ENCODE measurements at places on chromosomes 3 and 15.

- no peak for DNase-seq
Observed at GRCh38 chr3:73657186-73657585, 32.4 kb upstream of the PDZRN3 start.

DNA sequence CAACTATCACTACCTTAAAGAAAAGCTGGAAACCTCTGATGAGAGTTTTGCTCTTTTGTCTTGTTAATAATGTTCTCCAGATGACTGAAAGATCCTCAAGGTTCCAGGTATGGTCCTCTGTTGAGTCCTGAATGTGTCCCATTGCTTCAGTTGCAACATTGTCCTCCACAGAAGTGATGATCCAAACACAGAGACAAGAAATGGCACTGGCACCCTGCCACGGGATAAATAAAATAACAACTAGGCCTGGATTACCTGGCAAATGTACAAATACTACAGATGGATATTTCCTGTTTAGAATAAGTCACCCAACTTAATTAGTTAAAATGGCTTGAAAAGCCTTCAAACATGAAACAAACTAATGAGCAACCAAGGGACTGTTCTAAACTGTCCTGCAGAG, 58.3 kb downstream of the EIF3J start:
- DNase-seq: no peak

GRCh38 chr3:195003006-195003892, 267.7 kb downstream of the XXYLT1 start:
- no peak for DNase-seq

- no peak for DNase-seq
Observed at GRCh38 chr3:159616234-159616825, 372.3 kb upstream of the IL12A start.

DNA sequence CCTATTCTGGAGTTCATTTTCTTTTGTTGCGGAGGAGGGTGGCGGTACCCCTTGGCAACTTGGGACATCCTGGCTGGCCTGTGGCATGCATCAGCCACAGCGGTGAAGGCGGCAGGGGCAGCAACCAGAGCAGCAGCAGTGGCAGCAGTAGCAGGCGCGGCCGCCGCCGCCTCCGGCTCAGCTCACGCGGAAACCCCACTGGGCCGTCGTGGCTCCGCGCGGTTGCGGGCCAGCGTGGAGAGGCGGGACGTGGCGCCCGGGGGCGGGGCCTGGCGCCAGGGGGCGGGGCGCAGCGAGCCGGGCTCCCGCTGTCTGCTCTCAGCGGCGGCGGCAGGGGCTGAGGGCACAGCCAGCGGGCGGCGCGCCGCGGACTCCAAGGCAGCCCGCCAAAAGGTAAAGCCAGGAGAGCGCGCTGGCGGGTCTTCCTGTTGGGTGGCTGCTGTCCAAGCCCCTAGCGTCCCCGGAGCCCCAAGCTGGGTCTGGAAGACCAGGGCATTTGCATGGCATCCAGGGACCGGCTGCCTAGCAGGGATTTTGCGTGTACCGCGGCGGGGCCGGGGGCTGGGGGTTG, 334.4 kb upstream of the THRB start:
- DNase-seq: peak; percentile 19

DNA sequence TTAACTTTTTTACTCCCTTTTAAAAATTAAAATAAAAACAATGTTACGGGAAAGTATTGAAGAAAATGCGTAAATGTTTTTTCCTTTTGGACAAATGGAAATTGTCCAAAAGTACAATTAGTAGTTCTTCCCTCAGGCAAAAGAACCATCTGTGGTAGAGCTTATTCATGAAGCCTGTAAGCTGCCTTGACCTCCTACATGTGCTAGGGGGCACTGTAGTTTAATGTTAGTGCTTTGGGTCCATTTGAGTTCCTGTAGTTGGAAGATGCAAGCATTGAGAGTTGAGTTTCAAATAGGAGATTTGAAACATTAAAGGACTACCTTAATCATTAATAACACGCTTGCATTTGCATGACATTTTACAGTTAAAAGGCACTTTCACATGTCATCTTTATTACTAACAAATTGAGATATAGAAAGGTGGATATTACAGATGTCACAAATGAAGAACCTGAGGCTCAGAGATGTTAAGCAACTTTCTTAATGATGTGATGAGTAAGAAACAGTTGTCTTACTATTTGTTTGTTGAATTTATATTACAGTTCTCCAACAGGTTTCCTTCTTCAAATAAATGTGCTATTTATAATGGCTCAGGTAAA, 1.8 kb upstream of the ZNF385D start:
- peak; percentile 32 for DNase-seq

DNA sequence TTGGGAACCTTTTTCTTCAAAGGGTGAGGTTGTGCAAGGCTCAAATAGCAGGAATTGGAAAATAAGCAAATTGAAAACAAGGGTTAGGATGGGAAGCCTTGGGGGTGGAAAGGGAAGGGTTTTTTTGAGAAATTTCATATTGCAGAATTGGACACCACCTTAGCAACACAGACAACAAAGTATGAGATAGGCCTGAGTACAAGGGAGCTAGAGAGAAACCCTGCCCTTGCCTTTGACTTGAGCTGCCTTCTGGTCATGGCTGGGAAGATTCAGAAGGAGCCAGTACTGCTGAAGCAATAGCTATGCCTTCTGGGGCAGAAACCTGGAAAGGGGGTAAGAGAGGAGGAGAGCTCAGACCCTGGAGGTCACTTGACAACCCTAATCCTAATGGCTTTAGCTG, 445.6 kb downstream of the ERC2 start:
- DNase-seq: no peak

GRCh38 chr15:36599620-36600433, 20.4 kb downstream of the CDIN1 start:
- DNase-seq: no peak

- no peak for DNase-seq
Observed at GRCh38 chr15:73681063-73681462, 3.1 kb upstream of the CD276 start.

DNA sequence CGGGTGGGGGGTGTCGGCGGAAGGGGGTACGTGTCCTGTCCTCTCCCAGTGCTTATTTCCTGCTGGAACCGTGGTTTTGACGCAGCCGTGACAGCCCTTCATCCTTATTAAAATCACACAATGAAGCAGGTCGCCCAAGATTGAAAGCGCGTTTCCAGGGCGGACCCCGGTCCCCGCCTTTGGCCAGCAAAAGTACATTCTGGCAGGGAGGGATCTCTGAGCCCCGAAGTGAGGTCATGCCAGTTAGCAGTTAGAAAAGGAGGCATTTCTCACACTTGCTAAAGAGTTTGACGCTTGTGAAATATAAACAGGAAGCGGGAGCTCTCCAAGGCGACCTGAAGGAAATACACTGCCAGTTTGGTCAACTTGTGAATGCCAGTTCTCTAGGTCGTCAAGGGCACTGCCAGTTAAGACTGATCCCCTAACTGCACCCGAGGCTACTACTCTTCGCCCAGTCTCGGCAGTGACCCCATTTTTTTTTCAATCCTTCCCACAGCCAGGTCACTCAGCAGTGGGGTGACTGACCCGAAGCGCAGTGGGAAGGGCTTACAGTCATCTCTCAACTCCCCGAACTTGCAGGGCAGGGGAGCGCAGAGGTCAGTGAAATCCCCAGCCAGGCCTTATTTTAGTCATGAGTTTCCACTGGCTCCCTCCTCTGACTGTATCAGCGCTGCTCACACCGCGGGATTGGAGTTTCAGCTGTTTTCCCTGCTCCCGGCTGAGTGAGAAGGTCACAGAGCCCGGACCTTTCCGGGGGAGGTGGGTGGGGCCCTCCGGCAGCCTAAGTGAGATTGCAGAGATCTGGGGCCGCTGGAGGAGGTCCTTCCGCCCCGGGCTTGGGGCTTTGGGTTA, 2.0 kb upstream of the BHLHE40 start:
- peak; percentile 75 for DNase-seq

- DNase-seq: no peak
Observed at GRCh38 chr3:13712682-13713180, 163.8 kb downstream of the FBLN2 start.

DNA sequence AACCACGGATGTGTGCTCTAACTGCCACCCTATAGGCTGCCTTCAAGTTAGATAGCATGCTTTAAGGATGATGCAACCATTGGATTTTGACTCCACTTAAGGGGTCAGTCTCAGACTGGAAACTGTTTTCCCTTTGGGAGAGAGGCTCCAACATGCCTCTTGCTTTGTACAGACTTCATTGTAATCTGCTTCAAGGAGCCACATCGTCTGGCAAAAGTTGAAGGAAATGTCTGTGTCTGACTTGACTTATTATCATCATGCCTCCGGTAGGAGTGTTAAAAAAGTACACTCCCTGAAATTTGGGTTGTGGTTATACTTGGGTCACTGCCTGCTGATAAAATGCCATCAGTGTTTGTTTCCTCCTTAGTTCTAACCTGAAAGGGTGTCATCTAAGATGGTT, 245.4 kb upstream of the CDIN1 start:
- no peak for DNase-seq

DNA sequence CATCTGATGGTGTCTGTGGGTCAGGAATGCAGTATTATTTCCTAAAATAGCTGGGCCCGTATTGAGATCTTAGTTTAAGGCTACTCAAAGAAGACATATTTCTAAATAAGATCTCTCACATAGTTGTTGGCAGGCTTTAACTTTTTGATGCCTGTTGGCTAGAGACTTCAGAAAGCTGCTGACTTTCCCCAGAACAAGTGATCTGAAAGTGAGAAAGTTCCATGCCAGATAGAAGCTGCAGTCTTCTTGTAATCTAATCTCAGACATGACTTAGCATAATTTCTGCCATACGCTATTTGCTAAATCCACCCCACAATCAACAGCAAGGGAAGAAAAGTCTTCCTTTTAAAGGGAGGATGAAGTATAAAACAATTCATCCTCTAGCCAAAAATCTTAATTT, 867.1 kb downstream of the IGSF11 start:
- DNase-seq: no peak

DNA sequence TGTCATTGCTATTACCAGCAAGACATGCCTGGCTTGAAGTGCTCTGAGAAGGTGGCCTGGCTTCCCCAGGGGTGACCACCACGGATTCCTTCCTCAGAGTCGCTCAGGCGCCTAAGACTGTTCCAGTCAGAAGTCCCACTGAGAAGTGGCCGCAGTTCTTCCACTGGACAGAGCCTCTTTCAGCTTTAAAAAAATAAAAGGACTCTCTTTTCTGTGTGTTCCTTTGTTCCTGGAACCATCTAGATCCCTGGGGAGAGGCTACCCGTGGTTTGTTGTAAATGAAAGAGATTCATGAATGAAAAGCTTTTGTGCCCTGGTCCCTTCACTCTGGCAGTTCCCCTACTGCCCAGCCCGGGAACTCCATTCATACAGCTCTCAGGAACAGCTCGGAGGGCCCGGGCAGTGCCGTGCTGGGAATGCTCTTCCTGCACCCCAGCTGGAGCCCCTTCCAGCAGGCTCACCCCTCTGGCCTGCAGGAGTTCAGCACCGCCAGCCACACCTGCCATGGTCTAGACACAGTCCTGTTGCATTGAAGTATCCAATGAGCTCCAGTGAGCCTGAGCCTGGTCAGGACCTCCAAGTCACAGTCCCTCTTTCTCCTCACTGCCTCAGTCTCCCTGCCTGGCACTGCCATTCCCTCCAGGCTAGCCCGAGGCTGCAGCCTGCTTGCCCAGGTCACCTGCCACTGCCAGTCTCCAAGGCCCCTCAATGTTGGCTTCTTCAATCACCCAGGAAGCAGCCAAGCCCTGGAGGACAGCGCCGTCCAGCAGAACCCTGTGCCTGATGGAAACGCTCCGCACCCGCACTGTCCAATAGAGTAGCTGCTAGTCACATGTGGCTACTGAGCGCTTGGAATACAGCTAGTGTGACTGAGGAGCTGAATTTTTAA, 75.4 kb downstream of the XXYLT1 start:
- no peak for DNase-seq

DNA sequence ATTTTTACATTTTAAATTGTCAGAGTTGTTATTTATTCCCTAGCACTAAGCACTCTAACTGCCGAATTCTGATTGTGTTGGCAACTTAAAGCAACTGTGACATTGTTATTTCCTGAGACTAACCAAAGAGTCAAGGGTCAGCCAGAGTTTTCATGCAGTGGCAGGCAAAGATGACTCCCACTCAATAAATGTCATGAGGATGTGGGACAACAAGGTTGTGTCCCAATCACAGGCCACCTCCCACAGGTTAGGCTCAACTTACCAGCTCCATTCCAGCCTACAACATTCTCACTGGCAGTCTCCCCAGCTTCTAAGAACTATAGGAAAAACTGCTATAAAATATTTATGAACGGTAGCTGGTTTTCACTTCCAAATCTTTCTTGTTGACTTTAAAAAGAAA, 80.1 kb downstream of the RSL24D1 start:
- no peak for DNase-seq

DNA sequence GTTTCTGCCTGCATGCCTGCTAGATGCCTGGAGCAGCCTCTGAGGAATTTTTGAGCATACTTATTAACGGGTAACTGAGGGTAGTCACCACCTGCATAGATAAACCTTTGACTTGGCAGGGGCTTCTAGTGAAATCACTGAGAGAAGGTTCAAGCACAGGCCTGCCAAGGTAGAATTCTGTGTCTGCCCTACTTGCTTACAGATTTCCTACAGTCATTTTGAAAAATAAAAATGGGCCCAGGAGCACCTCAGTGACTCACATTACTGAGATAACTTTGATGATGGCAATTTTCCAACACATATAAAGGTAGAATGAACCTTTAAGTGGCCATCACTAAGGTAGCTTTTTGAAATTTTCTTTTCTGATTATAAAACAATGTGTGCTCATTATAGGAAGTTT, 10.8 kb downstream of the CRTAP start:
- DNase-seq: no peak

DNA sequence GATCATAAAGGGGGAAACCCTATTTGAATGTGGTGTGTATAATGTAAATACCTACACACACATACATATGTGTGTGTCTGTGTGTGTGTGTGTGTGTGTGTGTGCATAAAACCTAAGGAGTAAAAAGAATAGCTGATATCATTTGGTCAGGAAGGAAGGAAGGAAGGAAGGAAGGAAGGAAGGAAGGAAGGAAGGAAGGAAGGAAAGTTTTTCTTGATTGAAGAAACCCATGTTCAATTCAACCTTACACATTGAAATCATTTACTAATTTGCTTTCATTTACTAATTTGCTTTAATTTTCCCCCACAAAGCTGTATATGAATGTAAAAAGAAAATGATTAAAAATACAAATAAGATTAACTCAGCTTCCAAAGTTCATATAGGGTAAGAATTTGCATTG, 386.6 kb downstream of the ROBO2 start:
- no peak for DNase-seq

GRCh38 chr3:73484656-73485248, 140.0 kb downstream of the PDZRN3 start:
- DNase-seq: peak; percentile 26

Data from GM13976 (cell line).